ENCODE measurements at places on chromosomes 5 and 9.

GRCh38 chr5:81853030-81853357, 102.1 kb upstream of the SSBP2 start:
- no peak for DNase-seq

DNA sequence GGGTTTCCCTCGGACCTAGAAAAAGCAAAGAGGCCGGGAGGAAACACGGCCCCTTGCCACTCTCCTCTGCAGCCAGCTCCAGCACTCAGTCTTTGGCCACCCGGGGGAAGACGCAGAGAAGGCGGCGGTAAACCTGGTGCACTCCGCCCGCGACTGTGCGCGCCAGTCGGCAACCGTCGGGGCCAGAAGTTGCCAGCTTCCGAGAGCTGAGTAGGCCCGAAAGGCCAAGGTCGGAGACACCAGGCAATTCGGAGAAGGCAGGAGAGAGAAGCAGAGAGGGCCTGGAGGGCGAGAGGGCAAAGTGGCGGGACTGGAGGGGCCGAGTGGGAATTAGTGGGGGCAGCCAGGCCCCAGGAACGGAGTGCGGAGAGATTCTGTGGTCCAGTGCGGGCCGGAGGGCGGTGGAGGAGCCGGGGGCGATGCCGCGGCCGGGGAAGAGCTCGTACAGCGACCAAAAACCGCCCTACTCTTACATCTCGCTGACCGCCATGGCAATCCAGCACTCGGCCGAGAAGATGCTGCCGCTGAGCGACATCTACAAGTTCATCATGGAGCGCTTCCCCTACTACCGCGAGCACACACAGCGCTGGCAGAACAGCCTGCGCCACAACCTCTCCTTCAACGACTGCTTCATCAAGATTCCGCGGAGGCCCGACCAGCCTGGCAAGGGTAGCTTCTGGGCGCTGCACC, at the start of gene FOXB2:
TSS of gene FOXB2 (plus strand) at position 420 of the 690 bp plus-strand sequence. CDS start at position 420, 0 bp downstream.
- DNase-seq, result no peak

GRCh38 chr5:35408146-35408545, 177.9 kb upstream of the PRLR start:
- no peak for DNase-seq

DNA sequence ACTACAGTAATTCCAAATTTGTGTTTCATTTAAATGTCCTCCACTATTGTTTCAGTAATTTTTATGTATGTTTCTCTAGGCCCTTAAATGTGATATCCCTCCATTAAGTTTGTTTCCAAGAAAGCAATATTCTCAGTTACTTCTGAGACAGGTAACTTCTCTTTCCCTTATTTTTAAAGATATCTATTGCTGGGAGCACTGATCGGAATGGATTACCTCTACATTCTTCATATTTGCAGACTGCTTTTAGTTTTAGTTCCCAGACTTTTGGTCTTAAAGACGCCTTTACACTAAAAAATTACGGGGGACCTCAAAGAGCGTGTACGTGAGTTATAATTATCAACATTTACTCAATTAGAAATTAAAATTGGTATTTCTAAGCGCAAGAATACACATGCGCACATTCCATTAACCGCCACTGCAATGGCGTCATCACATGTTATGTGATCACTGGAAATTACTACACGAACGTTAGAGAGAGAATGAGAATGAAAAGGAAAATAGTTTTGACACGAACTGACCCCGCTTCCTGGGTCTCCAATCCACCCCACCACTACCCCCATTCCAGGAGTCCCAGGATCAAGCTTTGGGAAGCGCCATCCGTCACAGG, 519 bp upstream of the RAD50 start:
- no peak for DNase-seq

DNA sequence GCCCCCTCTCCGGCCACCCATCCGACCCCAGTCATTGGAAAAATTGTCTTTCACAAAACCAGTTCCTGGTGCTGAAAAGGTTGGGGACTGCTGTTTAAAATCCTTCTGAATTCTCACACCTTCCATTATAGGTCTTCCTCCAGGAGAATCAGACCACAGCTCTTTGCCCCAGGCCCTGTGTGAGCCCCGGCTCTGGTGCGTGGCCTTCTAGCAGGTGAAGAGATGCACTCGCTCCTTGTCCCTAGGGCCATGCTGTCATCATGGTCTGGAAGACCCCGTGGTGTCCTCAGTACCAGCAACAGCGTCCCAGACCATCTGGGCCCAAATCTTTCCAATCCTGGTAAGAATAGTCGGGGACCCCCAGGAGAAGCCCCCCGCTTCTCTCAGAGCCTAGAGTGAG, 95.2 kb downstream of the DAP start:
- no peak for DNase-seq

- no peak for DNase-seq
Observed at GRCh38 chr5:123285122-123286023, 137.8 kb downstream of the CEP120 start.

- DNase-seq, result no peak
Observed at GRCh38 chr5:126464016-126464415, 40.8 kb downstream of the GRAMD2B start.

DNA sequence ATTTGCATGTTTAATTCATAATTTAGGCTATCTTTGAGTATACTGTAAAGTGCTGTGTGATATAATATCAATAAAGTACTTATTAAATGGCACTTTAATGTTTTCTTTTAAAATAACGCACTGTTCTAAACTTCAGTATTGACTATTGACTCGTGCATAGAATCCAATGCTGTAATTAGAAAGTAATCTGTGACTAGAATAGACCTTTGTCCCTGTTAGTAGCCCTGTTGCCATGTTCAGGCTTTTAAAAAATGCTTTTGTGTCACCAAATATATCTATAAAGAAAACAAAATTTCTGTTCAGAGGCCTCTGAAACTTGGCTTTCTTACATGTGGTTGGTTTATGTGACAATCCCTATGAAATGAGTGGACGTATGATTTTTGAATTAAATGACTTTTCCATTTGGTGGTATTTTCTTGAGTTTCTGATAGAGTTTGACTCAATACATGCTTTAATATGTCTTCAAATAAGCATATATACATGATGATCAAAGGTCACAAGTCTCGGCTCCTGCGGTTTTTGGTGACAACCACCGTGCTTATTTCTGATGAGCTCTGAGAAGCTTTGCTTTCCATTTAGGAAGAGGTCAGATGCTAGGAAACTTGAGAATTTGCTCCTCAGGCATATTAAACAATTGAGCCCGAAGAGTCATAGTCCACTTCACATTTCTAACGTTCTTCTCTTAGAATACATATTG, 174.7 kb downstream of the NR3C1 start:
- DNase-seq, result no peak

DNA sequence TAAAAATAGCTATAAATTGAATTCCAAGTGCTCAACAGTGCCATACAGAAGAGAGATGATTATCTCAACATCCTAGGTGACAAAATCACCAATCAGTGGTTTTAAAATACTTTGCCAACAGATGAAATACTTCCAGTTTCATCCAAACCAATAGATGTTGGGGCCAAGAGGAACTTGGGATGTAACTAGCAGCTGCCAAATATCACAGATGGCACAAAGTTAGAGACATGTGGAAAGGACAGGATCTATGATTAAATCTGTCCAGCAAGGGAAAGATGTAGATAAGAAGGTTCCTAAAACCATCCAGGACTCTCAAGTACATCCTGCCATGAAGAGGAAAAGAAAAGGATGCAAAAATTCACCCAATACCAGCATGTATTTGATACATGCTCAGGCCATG, 23.8 kb downstream of the TRPM3 start:
- DNase-seq, result no peak

DNA sequence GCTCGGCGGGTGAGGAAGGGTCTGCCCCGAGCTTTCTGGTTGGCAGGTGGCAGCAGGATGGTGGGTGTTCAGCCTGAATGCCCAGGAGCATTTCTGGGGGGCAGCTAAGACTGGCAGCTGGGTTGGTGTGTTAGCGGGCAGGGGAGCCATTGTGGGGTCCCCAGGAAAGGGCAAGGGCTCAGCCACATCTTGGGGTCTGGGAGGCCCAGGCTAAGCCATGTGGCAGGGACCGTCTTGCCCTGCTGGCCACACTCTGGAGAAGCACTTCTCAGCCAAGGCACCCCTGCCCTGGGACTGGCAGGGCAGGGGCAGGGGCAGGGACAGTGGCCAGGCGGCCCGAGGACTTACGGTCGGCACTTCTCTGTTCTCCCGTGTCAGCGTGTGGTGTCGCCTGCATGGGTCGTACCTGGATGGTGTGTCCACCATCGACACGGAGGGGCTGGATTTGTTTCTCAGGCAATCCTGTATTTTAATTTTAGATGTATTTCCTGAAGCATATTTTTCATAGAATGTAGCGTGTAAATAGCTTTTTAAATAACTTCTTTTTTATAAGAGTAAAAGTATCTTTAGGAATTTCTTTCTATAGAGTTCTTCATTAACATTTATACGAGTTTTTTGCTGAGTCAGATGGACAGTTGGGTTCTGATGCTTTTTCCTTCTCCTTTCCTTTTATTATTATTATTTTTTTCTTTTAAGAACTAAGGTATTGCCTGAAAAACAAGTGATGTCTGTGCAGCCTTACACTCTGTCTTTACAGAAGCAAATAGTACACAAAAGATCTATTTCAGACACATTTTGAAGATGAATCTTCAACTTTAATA, 102.0 kb downstream of the PHF2 start:
- DNase-seq, result no peak

DNA sequence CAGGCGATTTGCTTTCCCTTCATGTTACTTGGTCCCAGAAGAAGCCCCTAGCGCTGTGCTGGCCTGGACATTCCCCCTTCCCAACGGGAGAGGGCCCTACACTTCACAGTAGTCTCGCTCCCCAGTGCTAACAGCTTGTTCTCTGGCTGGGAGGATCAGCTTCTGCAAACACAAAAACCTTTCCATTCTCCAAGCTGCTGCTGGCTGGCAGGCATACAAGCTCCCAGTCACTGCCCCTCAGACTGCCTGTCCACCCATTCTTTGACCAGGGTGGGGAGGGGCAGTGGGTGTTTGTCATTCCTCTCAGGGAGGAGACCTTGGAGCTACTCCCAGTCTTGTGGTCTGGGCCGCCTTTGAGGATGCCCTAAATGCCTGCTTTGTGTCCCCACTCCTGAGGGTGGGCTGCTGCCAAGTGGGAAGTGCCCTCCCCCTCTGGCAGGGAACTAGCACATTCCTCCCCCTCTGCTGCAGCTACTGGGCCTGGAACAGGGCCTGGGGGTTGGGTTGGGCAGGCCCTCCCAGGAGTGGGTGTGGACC, 20.8 kb downstream of the ENHO start:
- DNase-seq, result no peak

DNA sequence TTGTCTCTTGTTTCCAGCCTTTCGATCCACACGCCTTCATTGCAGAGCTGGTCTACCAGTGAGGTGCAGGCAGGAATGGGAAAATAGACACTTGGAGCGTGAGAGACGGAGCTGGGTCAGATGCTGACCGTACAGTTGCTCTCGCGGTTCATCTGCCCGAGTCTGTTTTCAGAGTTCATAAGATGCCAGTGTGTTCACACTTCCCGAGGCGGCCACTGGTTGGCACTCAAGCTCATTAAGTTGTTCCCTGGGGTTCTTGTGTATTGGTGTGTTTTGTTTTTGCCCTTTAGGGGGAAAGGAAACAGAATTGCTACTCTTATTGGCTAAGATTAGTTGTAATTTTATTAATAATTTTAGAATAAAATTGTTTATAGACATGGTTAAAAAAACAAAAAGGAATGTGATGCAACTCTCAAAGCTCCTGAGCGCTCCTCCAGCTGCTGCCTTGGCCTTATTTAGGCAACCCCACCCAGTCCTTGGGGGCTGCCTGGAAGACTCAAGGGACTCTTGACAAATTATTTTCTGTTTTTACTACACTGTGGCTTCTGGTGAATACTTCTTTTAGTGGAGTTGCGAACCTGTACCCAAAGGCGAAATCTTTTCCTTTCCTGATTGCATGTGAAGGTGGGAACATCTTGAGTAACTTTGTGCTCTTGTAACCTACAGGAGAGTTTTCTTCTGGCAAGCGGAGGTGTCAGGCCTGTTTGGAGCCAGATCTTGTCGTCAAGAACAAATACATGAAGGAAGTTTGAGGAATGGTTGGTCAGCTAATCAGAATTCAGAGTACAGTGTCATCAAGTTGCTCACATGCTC, 146.1 kb downstream of the MAST4 start:
- DNase-seq, result no peak

DNA sequence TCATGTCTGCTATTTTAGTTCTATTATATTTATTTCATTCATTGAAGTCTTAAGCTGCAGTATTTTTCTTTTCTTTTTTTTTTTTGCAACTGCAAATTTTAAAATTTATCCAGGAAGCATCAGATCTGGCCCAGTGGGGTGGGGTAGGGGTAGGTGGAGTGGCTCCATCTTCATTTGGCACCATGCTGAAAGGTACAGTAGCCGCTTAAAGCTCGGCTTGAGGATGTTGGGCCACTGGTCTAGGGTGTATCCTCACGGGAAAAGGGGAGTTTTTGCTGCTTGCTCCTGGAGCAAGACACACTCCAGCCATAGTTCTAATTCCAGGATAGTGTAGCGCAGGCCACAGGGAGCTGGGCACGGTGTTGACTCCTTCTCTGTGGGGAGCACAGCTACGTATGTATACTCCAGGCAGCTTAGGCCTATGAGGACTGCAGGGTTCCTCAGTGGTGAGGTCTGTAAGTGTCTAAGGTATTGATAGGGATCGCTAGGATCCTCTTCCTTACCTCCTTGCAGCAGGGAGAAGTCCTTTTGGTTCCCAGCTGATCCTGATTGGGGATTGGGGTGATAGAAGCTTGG, 22.7 kb downstream of the RCL1 start:
- DNase-seq, result no peak

DNA sequence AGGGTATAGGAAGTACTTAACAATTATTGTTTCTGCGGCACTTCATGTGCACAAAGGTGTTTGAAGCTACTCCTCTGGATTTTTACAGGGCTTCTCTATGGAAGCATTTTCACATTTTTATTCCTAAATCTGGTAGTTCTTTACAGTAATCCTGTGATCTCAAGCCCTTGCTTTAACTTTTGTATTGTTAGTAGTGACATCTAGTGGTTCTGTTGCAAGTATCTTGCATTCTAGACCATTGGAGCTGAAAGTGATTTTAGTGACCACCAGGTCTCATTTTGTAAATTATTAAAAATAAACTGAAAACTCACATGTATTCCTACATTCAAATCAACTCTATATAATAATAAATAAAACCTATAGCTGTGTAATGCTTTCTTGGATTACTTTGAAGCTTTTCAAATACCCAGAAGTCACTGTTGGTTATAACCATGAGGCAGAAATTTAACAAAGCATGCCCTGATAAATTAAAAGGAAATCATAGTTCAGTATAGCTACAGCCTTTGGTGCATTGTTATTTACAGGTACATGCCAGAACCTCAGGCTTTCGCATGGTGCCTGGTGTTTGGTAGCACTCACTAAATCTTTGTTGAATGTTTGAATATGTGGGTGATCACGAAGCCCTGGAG, 18.9 kb downstream of the RPS23 start:
- DNase-seq, result no peak

GRCh38 chr9:79917421-79917820, 345.7 kb downstream of the TLE4 start:
- DNase-seq, result no peak
